ENCODE measurements at places on chromosomes 4 and X.
A peak's percentile ranks its signal among the peaks of the same experiment; 100 is the strongest.

DNA sequence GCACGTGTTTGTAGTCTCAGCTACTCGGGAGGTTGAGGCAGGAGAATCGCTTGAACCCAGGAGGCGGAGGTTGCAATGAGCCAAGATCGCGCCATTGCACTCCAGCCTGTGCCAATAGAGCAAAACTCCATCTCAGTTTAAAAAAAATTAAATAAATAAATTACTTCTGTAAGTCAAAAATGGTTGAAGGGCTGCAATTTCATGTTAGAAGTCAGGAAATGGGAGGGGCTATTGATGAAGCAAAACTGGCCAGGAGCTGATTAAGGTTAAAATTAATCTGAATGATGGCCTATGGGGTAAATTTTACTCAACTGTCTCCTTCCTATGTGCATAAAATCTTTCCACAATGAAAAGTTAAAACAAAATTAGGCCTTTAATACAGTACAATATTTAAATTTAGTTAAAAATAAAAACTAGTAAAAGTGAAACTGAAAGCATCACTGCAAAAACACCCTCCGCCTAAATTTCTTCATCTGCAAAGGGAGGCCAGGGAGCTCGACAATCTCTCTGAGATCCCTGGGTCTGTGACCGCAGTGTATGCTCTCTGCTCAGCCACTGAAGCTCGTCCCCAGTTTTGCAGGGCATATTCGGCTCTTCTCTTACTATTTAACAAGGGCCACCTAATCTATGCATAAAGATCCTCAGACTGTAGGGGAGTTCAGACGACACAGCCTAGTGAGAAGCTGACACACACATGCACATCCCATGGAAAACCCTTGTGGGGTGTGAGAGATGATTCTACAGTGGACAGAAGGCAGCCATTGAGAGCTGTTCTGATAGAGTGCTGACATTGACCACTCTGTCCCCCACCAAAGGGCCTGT, 57.2 kb downstream of the IRF2 start:
- no peak for DNase-seq

DNA sequence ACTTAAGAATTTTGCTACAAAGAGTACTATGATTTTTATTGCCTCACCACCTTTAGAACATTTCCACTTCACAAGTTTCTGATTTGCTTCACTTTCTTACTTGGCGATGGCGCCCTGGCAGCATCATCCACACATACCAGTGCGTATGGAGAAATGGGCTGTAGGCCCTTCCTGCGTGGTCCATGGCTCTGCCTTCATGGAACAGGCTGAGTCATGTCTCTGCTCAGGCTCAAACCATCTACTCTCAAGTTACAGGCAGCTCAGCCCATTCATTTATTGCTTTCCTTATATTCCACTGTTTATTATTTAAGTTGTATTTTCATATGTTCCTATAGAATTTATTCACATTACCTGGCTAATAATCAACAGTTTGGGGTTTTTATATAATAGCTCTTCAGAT, 21.1 kb downstream of the CASP3 start:
- DNase-seq: no peak

- DNase-seq: no peak
Measured at GRCh38 chrX:132041015-132041414, 17.9 kb downstream of the STK26 start.

DNA sequence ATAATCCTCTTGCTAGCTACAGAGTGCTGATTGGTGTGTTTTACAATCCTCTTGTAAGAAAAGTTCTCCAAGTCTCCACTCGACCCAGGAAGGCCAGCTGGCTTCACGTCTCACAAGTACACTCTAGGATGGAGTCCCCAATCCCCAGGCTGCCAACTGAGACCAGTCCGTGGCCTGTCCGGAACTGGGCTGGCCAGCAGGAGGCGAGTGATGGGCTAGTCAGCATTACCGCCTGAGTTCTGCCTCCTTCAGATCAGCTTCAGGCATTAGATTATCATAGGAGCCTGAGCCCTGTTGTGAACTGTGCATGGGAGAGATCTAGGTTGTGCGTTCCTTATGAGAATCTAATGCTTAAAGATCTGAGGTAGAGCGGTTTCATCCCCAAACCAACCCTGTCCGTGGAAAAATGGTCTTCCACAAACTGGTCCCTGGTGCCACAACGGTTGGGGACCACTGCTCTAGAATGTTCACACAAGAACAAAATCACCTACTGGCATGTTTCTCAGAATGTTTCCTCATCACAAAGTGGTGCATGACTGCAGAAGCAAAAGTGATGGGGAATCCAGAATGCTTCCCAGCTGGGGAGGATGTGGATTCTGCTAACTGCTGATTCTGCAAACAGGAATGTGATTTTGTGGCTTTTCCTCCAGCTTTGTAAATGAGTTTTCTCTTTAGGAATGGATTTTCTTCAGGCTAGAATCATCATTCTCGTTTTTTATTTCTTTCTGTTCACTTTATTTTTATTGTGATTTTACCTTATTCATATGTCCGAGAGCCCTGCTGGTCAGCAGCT, 40.9 kb downstream of the SEPTIN11 start:
- DNase-seq: no peak

- DNase-seq: no peak
Measured at GRCh38 chr4:135244056-135244455, 1042.5 kb upstream of the PABPC4L start.

- no peak for DNase-seq
Measured at GRCh38 chr4:105184316-105184980, 37.8 kb downstream of the TET2 start.

GRCh38 chr4:161704040-161704439, 459.8 kb downstream of the FSTL5 start:
- no peak for DNase-seq

- DNase-seq: no peak
Measured at GRCh38 chr4:17688011-17688441, 73.6 kb downstream of the MED28 start.

- no peak for DNase-seq
Measured at GRCh38 chrX:68999356-68999755, 165.9 kb downstream of the PJA1 start.

GRCh38 chr4:25694466-25694865, 38.8 kb downstream of the SLC34A2 start:
- no peak for DNase-seq

DNA sequence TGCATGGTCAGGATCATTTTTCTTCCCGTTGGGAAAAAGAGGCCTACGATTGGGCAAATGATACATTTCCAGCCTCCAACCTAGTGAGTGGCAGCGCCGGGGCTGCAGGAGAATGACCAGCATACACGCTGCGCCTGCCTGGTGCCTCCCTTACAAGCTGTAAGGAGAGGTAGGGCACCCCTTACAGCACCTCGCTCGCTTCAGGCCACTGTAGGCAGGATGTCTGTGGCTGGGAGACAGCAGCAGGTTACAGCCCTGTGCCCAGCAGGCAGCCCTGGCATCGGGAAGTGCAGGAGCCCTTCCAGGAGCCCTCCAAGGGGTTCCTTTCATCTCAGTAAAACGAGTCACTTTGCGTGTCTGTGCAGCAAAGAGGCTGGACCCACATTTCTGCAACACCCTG, 88.4 kb downstream of the EVC start:
- no peak for DNase-seq

DNA sequence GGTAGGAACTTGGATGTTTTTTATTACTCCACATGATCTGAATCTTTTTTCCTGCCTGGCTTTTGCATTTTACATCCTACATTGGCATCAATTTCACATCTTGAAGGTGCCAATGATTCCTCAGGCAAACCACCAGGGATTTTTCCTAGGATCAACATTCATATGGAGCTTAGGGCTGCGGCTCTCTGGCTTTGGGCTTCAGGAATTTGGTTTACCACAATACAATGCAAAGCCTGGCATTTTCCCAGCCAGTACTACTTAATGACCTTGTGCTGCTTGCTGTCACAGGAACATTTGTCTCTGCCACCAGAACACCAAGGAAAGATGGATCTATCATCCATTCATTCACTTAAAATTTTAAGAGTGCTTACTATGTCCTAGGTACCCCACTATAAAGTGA, 180.7 kb downstream of the PDGFC start:
- no peak for DNase-seq

GRCh38 chr4:102612824-102613366, 111.7 kb downstream of the NFKB1 start:
- no peak for DNase-seq

GRCh38 chr4:81447566-81448229, 24.0 kb downstream of the RASGEF1B start:
- DNase-seq: no peak

- no peak for DNase-seq
Measured at GRCh38 chrX:100296183-100296753, 113.8 kb downstream of the PCDH19 start.

DNA sequence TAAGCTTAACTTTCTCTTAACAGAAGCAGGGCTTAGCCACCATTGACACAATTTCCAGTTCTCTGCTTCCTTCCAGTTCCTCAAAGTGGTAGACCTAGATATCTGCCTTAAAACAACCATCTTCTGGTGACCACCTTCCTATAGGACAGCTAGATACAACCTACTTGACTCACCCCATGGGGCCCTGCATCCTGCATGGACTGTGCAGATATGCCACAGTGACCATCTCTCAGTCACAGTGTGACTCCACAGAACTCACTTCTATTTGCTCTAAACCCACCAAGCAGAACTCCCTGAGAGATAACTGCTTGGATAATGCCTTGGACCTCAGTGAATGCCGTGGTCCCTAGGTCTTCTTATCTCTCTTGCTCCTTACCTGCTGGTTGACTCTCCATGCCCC, 621.6 kb downstream of the IQCM start:
- no peak for DNase-seq

GRCh38 chr4:110959041-110959643, 336.3 kb upstream of the PITX2 start:
- DNase-seq: no peak

DNA sequence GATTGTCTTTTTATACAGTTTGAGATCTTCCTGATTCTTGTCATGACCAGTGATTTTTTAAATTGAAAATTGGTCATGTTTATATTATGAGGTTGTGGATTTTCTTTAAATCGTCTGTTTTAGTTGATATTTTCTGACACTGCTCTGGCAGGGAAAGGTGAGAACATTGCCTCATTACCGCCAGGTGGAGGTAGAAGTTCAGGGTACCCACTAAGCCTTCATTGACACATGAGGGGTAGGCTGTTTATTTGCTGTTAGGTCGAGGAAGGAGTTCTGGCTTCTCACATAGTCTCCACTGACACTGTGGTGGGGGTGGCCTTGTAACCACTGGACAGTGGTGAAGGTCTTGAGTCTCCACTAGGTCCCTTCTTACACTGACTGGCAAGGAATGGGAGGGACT, 117.6 kb upstream of the GPR101 start:
- no peak for DNase-seq

- no peak for DNase-seq
Measured at GRCh38 chr4:46870411-46870810, 38.6 kb downstream of the COX7B2 start.

DNA sequence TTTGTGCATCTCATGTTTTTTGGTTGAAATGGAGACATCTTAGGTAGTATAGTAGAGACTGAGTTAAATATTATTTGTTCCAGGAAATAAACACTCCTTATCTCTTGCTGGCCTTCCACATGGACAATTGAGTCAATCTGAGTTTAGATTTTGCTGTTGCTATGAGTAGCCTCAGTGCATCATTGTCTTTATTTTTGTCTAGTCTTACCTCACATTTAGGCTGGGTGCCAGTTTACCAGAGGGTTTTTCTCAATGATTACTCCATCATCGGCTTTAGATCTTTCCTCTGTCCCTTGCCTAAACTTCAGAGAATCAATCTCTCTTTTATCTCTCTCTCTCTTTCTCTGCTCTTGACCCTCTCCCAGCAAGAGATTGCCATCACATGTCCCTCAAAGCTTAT, 73.6 kb downstream of the GABRB1 start:
- DNase-seq: no peak

GRCh38 chr4:82864336-82864979, 26.5 kb downstream of the SEC31A start:
- DNase-seq: no peak

GRCh38 chr4:119580293-119580692, 48.3 kb downstream of the PDE5A start:
- no peak for DNase-seq

DNA sequence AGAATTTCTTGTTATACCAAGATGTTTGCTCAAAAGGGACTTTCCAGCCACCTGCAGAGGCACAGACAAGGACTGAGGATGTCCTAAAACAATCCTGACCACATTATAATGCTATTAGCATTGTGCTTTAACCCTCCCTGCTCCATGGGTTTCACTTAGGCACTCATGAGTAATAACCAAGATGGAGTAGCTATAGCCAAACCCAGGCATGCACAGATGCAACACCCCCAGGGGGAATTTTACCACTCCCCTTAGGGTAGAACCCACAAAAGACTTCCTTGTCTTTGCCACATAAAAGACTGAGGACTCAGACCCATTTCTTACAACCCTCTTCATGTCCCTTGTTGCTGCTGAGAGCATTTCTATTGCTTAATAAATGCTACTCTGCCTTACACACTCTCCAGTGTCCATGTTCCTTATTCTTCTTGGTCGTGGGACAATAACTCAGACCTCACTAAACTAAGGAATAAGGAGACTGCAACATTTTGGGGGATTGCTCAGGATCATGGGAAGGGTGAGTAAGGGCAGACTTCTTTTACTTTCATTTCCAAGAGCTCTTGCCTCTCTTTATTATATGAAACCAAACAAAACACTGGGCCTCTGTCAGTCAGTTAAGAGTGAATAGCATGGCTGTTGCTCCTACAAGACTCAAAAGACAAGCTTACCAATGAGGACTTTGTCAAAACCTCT, 103.5 kb downstream of the TECRL start:
- no peak for DNase-seq

- no peak for DNase-seq
Measured at GRCh38 chr4:88227734-88228133, 56.6 kb downstream of the PPM1K start.

- no peak for DNase-seq
Measured at GRCh38 chr4:89528526-89529133, 221.0 kb upstream of the GPRIN3 start.

DNA sequence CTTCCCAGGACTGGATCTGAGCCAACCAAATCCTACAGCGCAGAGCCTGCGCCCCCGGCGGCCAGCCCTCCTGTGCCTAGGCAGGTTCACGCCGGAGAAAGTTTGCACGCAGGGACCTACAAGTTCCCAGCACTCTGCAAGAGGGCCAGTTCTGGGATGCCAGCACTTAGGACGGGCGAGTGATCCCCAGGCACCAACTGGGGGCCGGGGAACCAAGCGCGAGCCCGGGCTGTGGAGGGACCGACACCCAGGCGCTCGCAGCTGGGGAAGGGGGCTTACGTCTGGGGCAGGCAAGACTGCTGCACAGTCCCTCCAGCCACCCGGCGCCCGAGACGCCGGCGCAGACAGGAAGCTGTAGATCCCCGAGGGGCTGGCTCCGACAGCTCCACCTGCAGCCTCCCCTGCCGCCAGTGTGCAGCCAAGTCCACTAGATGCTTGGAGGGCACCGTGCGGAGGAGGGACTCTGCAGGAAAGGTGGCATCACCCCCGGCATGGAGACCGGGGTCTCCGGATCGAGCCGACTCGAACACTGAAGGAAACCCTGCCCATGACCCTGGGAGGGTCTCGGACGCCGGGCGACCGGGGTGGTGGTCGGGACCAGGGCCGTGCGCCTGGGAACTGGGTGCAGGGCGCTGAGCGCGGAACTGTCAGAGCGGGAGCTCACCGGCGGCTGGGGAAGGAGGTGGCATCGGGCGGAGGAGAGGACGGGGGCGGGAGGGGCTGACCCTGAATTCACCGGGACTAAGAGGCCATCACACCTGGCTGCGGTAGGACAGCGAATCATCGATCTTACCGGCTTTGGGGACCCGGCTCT, 566 bp downstream of the CORIN start:
- DNase-seq: peak; percentile 21

Data from NCI-H774 (cell line).